ENCODE measurements at places on chromosomes 3 and 15.
A peak's percentile ranks its signal among the peaks of the same experiment; 100 is the strongest.

DNA sequence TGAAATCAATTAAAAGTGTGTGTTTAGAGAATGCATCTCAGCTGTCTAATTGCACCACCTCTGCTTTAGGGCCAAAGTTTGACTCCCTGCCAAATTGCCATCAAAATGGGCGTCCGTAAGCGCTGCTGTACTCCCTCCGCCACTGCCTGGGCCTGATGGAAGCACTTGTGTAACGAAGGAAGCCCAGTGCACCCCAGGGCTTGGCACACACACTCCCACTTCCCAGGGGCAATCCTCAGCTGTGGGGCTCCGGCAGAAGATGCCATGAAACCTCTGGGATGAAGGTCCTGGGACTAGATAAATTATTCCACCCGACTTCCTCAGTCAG is 137.8 kb downstream of the RORA start:
- no peak for DNase-seq

DNA sequence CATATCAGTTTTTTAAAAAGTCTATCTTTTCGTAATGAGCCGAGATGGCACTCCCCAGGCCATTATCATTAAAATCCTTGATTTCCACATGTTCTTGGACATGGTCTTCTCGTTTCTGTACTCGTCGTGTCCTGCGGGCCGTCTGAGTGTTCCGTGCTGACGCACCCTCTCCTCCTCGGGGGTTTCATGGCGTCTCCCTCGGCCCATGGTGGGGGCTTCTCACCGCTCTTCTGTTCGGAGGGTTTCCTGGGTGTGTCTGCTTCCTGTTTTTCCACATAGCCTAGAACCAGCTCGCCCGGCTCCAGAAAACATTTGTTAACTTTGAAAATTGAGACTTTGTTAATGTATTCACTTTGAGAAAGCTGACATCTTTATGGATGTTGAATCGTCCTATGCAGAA is 92.7 kb downstream of the VGLL4 start:
- no peak for DNase-seq

GRCh38 chr3:48202632-48203031 is 14.4 kb upstream of the CDC25A start:
- no peak for DNase-seq

- DNase-seq = no peak
Measured at GRCh38 chr3:190699776-190700175, 162.7 kb downstream of the GMNC start.

GRCh38 chr3:13564751-13565560 is 16.0 kb downstream of the FBLN2 start:
- no peak for DNase-seq

DNA sequence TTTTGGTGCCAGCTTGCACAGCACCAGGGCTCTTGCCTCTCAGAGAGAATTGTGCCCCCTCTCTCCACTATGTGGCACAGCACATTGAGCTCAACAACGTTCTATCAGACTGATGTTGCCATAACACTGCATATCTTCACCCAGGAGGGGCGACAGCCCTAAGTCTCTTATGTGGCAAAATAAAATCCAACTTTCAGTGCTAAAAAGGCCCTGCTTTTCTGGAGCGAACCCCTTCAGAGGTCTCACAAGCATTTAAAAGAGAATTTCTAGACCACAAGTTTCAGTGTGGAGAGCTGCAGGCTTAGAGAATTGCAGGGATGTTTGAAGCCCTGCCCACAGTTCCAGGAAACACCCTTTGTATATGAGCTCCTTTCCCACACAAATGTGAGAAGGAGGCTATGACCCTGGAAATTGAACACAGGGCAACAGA is 85.5 kb downstream of the LIPC start:
- DNase-seq = no peak

GRCh38 chr3:192687488-192688152 is 39.7 kb downstream of the FGF12 start:
- no peak for DNase-seq

DNA sequence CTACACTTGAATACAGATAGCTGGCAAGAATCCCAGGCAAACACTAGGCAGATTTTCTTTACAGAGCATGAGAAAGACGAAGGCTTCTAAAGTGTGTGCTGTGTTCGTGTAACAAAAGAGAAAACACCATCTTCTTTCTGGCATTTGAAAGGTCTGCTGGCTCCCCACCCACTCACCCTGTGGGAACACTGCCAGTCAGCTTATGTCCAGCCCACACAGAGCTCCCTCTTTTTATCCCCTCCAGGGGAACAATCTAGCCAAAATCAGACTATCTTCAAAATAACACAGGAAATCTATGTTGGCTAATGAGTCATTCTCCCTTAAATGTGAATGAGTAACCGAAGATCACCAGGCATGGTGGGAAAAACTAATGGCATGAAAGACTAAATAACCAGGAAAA is 45.6 kb upstream of the PAQR5 start:
- DNase-seq = no peak

DNA sequence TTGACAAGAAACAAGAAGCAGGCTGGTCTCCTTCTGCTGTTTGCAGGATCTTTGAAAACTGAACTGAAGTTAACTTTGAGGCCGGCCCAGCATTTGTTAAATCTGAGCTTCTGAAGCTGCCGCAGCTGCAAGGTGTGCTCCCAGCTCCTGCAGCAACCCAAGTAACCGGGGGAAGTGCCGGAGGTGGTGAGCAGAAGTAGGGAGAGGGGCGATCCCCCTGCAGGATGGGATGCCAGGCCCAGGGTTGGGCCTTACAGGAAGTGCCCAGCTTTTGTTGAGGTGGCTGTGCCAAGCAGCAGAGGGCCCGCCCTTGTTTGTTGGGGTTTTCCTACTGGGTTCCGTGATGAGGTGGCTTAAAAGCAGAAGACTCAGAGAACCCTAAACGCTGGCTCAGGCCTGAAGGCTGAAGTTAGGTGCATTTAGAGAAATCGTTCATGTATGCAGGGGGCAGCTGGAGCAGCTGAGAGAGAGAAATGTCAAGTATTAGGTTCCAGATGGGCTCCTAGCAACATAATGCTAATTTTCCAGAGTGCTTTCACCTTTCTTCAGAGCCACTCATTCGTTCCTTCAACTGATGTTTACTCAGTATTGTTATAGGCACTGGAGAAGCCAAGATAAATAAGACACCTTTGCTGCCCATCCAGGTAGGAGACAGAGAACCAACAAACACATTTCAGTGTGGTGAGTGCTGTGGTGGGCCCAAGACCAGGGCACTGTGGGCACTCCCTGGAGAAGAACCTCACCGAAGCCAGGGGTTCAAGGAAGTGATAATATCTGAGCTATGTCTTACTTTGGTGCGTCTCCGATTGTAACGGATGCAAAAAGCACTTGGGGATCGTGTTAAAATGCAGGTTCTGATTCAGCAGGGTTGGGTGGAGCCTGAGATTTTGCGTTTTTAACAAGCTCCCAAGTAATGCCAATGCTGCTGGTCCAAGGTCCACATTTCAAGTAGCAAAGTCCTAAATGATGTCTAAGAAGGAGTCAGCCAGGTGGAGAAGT is 42.2 kb upstream of the PLCL2 start:
- DNase-seq = peak; percentile 38

- DNase-seq = no peak
Measured at GRCh38 chr3:194251007-194251406, 100.1 kb downstream of the CPN2 start.

- no peak for DNase-seq
Measured at GRCh38 chr15:75230016-75230343, 28.2 kb upstream of the GOLGA6C start.

- no peak for DNase-seq
Measured at GRCh38 chr3:57977818-57978235, 30.4 kb upstream of the FLNB start.

DNA sequence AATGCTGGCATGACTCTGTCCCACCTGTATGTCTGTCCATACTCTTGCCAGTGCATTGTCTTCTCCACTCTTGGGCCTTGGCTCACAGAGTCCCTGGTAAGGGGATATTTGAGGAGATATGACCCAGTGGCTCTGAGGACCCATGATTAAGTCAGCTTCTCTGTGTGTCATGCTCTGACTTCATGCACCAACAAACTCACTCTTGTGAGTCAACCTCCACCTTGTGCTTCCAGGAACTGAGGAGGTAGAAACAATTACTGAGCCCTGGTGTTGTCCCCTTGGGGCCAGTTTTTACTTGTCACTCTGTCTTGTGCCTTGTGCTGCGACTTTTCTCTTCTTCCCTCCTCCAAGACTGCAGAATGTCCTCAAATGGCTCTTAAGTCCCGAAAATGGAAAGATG is 127.1 kb downstream of the ABHD5 start:
- DNase-seq = no peak

- DNase-seq = no peak
Measured at GRCh38 chr15:20368974-20369373, 172.6 kb downstream of the GOLGA6L6 start.

GRCh38 chr3:33315826-33316225 is 38.6 kb downstream of the FBXL2 start:
- no peak for DNase-seq
